ENCODE measurements at places on chromosomes 2 and 18.

GRCh38 chr2:230619491-230619890 is 93.2 kb upstream of the CAB39 start:
- DNase-seq = no peak

DNA sequence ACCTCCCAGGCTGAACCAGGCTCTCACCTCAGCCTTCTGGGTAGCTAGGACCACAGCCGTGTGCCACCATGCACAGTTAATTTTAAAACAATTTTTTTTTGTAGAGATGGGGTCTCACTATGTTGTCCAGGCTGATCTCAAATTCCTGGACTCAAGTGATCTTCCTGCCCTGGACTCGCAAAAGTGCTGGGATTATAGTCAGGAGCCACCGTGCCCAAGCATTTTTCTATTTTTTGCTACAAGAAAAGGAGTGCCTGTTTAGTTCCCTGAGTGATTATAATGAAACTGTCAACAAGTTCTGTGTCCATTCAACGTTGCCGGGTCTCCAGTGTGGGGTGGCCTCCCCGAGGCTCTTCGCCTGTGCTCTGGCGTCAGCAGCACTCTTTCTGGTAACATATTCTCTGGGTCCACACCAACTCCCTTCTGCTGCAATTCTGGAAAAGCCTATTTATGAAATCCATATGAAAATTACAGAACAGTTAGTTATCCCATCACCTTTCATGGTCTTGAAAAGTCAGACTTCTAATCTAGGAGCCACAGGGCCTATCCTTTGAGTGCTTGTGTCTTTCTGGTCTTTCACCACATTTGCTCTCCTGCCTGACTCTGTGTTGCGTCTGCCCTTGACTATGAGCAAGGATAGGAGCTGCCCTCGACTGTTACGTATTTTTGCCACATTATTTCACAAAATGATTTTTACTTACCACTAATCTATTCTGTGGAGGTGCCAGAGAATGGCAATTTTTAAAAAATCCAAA is 172.7 kb downstream of the SOCS6 start:
- DNase-seq = no peak

- DNase-seq = no peak
Measured at GRCh38 chr2:157363612-157364101, 38.0 kb upstream of the ERMN start.

DNA sequence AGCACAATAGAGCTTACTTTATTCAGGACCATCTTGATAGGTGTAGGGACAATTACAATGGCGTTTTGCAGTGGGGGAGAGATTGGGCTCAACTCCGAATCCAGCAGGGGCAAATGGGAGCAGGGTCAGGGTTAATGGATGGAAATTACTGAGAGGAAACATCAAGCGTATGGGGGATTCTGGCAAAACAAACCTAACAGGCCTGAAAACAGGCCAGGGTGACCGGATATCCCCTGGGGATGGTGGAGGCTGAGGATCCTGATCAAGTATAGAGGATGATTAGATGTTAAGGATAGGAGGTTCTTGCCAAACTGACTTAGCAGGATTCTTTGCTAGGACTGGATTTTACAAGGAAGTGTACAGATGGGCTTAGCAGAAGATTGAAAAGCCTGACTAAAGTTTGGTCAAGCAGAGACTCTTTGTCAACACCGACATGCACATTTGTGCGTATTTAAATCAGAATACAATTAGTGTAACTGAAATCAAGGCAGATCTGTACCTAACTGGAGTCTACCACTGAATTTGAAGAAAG is 54.5 kb upstream of the GPR45 start:
- no peak for DNase-seq

DNA sequence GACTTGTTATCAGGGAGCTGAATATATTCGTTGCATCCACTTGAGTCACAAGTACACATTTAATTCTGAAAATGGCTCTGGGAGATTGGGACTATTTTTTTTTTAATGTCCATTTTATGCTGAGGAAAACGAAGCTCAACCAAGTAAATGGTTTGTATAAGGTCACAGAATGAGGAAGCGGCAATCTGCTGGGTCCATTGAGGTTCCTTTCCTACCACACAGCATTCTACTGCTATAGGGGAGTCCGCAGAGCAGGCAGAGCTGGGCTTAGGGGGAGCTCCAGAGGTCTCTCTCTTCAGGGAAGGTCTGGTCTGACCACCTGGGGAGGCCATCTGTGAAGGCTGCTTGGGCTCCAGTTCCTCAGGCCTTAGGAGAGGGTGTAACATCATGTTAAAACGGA is 77.9 kb downstream of the MCFD2 start:
- no peak for DNase-seq

- no peak for DNase-seq
Measured at GRCh38 chr2:60502144-60502543, 51.3 kb downstream of the BCL11A start.

- no peak for DNase-seq
Measured at GRCh38 chr2:64114912-64115277, 29.3 kb downstream of the PELI1 start.

- DNase-seq = no peak
Measured at GRCh38 chr2:148279216-148279615, 258.3 kb downstream of the MBD5 start.

DNA sequence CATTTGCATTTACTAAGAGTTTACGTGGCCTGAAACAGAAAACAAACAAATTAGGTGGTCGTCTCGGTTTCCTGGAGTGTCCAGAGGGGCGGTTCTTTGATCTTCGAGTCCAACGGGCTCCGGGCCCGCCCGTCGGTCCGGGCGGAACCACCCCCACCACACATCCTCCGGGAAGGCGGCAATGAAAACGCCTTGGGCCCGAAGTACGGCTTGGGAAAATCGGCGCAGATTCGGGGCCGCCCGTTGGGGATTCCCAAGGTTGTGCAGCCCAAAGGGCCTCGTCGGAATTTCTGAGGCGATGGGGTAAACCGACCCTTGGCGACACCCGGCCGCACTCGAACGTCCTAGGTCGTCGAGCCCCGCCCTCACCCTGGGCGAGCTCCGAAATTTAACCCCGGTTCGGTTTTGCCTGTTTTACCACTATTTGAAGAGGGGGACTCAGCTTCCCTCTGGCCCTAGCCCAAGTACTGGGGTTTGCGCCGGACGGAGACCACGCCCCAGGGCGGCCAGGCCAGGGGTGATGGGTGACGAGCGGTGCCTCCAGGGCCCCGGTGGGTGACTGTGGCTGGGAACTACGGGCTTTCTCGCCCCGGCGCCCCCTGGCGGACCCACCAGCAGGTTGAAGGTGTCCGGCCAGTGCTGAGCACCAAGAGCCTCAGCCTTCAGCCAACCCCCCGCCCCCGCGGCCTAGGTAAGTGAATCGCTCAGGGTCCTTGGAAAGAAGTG is 1.9 kb upstream of the CFAP53 start:
- no peak for DNase-seq

DNA sequence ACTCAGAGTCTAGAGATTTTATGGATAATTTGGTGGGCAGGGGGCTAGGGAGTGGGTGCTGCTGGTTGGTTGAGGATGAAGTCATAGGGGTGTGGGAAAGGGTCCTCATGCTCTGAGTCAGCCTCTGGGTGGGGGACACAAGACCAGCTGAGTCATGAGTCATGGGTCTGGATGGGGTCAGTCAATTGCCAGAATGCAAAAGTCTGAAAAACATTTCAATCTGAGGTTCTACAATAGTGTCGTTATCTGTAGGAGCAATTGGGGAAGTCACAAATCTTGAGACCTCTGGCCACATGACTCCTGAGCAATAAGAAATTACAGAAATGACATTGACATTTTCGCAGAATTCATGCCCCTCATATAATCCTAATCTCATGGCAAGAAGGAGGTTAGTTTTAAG is 15.1 kb downstream of the NMS start:
- no peak for DNase-seq

DNA sequence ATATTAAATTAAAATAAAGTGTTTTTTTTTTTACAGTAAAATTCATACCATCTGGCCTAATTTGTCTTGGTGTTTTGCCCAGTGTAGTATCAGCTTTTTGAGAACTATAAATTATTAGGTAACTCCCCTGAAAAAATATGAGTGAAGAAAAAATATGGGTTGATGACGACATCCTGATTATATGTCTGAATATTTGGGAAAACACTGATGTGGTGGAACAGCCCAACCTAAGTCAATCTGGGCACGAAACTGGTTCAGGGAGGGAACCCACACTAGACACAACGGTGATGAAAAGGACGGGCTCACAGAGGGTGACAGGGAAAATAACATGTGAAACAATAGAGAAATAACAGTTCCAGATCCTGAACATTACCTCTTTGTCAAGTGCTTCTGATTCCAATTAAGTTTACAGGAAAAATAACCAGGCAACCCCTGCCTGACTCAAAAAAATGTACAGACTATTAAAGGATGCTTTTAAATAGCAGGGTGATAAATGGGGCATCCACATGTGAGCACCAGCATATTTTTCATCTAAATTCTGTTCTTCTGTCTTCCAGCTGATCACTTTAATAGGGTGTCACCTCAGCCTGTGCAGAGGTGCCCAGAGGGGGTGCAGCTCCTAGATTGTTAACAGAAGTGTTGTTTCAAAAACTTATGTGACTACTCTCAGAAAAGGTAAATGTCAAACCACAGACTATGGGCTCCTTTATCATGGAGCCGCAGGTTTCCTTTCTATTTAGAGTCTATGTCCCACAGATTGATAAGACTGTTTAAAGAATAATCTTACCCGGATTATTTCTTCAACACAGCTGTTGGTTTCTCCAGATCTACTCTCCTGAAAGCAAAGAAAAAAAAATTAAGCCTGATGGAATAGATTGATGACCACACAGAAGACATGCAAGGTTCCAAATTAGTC is 305.4 kb downstream of the AFF3 start:
- no peak for DNase-seq

DNA sequence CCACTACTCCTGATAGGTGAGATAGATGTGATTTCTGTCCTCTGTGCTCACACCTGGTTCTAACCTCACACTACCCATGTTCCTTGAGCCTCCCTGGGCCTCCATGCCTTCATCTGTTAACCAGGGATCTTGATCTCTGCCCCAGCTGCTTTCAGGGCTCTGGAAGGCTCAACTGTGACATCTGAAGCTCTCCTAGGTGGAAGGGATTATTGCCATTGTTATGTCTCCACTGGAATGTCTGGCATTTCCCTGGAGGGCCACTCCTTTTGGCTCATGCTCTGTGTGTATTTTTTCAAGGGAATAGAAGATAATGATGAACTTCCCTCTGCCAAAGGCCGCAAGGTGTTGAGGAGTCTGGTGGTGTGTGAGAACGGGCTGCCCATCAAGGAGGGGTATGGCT is 41.2 kb downstream of the PCARE start:
- no peak for DNase-seq

GRCh38 chr18:35376393-35376741 is 770 bp downstream of the ZNF396 start:
- peak; percentile 61 for DNase-seq

- no peak for DNase-seq
Measured at GRCh38 chr2:182784058-182784706, 68.1 kb downstream of the DNAJC10 start.

DNA sequence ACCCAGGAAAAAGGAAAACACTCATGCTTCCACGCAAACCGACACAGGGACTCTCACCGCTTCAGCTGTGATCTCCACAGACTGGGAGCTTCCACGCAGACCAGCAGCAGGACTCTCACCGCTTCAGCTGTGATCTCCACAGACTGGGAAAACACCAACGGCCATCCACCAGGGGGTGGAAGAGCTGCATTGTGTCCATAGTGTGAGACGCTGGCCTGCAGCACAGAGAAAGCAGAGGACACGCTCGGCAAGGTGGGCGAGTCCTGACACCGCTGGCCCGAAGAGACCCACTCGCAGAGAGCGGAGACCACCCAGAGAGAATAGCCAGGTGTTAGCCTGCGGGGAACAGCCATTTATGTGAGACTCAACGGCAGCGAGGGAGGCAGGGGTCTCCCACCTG is 42.5 kb upstream of the NFATC1 start:
- peak; percentile 31 for DNase-seq

- no peak for DNase-seq
Measured at GRCh38 chr2:235541016-235541415, 47.2 kb downstream of the AGAP1 start.

- no peak for DNase-seq
Measured at GRCh38 chr2:241421330-241421729, 65.2 kb downstream of the FARP2 start.

DNA sequence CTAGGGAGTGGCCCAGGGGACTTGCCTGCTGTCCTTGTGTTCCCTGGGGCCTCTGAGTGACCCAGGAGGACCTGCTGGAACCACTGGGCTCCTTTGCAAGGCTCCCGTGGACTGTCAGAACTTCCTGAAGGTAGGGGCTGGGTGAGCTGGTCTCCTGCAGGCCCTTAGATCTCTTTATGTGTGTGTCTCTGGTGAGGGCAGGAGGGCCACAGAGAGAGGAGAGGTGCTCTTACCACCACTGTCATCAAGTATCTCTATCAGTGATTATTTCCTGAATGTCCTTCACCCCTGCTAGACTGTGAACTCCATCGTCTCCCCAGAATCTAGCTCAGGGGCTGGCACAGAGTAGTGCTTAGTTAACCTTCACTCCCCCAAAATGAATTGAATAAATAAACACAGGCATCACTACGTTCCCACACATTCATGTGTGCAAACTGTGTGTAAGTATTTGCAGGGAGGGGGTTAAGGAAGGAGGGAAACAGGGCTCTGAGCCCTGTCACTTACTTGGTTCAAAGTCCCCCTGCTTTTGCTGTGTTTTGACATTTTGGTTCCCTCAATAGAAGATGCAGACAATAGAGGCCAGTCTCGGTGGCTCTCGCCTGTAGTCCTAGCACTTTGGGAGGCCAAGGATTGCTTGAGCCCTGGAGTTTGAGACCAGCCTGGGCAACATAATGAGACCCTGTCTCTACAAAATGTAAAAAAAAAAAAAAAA is 100.8 kb upstream of the HAAO start:
- DNase-seq = no peak

- no peak for DNase-seq
Measured at GRCh38 chr18:50721006-50721405, 98.8 kb downstream of the MRO start.

DNA sequence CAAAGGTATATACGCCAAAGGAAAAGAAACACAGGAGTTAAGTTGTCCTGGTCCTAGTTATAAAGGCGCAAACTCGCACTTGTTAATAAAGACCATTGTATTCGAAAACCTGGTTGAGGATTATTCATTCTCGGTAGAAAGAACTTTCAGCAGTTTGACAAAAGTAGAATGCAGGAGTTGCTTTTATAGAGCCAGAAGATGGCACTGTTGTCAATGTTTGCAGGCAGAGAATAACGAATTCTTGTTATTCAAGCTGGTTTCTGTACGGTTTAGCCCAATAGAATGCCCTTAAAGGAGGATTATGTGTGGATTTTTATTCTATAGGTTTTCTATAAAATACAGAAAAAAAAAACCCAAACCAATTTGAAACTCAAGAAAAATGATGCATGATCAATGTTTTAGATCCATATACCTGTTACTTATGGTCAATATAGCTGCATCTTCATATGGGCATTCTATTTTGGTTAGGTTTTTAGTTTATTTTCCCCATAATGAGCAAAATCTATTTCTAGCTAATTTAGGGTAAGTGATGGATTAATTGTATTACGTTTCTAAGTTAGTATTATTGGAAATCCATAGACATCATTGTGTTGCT is 510.3 kb downstream of the PLCL1 start:
- peak; percentile 31 for DNase-seq

- no peak for DNase-seq
Measured at GRCh38 chr2:28342081-28342967, 50.3 kb upstream of the FOSL2 start.

All from NCI-H146 (cell line).